ENCODE measurements at places on chromosomes 2 and 18.

- DNase-seq = peak; percentile 22
These were observed 1.3 kb downstream of the RAB10 start for GRCh38 chr2:26035090-26035743.

GRCh38 chr2:29290293-29291047 lies 175.3 kb downstream of the CLIP4 start:
- peak; percentile 90 for DNase-seq

DNA sequence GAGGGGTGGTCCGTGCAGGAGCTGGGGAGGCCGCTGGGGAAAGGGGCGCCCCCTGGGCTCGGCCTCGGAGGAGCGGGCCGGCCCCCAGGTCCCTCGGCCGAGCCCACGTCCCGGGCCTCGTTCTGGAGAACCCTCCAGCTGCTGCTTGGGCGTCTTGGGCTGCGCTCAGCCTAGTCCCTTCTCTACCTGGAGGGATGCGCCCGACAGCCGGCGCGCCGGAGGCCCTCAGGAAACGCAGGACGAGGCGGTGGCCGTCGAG lies 293 bp upstream of the D2HGDH start:
- DNase-seq = no peak

GRCh38 chr2:7052404-7052803 lies 135.2 kb downstream of the RNF144A start:
- no peak for DNase-seq

DNA sequence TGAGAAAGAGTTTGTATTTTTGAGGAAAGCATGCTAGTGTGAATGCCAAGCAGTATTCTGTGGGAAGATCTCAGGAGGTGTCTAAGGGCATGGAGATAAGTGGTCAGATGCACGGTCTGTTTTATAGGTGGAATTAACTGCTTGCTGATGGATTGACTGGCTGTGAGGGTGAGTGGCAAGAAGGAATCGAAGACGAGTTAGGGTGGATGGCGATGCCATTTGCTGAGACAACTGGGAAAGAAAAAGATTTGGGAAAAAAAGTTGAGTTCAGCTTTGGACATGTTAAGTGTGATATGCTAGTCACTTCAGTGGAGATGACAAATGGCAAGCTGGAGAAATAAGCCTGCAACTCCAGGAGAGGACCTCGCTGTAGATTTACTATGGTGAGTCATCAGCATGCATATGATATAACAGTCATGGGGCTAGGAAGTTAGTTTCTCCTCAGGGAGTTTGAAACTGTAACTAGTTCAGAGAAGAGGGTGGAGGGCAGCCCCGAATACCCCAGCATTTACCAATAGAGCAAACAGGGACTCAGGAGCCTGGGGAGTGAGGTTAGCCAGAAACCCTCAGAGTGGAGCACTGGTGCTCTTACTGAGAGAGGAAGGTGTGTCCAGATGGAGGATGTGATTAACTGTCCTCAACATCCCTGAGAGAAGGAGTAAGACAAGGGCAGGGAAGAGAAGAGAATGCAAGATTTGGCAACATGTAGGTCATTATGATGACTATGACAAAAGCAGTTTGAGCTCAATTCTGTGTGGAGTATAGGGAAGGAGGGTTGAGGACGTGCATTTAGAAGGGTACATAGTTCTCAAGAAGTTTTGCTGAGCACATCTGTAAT lies 2.0 kb upstream of the HK2 start:
- DNase-seq = peak; percentile 19

- DNase-seq = no peak
These were observed 46.4 kb downstream of the STK25 start for GRCh38 chr2:241461693-241462677.

DNA sequence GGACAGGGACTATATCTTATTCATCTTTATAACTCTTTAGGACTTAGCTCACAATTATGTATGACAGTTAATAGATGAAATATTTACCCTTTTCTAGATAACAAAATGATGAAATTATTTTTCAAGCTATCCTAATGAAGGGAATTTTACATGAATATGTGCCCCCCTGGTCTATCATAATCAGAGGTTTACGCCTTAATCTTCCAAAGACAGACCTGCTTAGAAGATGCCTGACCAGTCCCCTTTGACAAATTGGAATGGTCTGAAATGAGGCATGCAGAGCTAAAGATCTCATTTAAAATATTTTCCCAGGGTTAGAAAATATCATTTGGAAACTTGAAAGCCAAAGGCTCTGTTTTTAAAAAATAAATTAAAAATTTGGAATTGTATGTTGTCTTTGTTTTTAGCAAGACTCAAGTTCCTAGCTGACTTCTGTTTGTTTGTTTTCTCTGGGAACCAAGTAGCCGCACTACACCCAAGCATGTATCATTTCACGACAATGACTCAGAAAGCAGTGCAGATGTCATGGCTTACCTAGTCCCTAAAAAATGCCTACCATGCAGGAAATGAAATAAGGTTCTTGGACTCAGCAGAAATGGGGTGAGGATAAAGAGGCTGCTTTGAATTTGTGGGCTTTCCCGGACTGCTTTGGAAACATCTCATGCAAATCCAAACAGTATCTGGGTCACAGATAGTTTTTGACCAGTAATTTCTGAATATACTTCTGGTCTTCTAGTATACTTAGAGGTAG lies 162.1 kb downstream of the ZEB2 start:
- DNase-seq = peak; percentile 96

GRCh38 chr2:69087912-69088240 lies 74.9 kb downstream of the ANTXR1 start:
- no peak for DNase-seq

- DNase-seq = no peak
These were observed 242.6 kb upstream of the FBXO11 start for GRCh38 chr2:48148841-48149430.

DNA sequence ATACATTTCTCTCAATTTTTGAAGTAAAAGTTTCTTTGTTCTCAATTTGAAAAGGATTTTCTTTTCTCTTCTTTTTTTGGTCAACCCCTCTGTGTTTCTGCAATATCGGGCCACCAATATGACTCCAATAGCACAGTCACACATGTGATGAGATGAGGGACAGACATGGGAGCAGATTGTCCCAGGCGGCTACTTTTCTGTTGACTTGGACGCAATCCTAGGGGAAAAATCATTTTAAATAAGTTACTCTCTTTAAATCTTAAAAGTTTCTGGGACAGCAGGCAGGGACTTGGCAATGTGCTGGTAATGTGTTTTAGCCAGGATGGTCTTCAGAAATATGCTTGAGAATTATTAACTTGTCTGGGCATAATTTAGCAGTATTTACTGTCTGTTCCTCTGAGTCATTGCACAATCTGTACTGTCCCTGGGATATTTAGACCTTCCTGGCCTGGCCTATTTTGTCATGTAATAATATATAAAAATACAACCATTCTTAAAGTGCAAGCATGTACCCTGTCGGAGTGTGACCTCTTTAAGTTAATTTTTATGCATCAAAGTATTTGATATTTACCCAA lies 388.5 kb upstream of the FANCL start:
- no peak for DNase-seq

GRCh38 chr18:27595113-27595838 lies 410.2 kb upstream of the CHST9 start:
- no peak for DNase-seq

- DNase-seq = no peak
These were observed 6.4 kb downstream of the CIB4 start for GRCh38 chr2:26634636-26635230.

GRCh38 chr2:161238560-161239325 lies 69.5 kb upstream of the PSMD14 start:
- peak; percentile 93 for DNase-seq

GRCh38 chr2:111930875-111931274 lies 32.5 kb downstream of the MERTK start:
- DNase-seq = no peak

DNA sequence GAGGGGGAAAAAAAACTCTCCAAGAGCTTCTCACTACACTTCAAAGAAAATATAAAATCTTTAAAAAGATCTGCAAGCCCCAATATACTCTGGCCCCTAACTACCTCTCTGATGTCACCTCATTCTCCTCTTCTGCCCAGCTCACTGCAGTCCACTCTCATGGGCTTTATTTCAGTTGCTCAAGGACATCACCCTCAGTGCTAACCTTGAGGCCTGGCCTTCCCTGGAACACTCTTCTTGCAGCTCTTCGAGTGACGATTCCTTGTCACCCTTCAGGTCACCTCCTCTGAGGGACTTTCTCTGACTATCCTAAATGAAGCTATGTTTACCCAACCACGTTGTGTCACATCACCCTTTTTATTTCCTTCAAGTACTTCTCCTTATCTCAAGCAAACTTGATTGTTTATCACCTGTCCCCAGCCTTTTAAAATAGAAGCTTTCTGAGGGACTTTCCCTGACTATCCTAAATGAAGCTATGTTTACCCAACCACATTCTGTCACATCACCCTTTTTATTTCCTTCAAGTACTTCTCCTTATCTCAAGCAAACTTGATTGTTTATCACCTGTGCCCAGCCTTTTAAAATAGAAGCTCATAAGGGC lies 10.4 kb downstream of the RTTN start:
- no peak for DNase-seq

DNA sequence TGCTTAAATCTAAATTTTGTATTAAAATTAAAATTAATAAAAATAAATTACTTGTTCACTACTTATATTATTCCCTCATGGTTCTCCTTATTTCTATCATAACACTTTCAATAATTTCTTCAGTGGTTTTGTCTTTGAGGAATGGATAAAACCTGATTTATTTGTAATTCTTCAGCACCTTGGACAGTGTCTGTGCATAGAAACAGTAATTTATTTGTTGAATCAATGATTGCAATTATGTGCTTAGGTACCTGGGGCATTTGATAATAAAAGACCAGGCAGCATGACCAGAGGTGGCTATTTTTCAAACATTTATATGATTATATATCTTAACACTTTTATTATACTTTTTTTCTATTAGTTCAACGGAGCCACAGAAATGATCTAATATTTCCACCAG lies 1062.7 kb downstream of the DSC3 start:
- no peak for DNase-seq

GRCh38 chr2:237075749-237076599 lies 9.7 kb upstream of the COPS8 start:
- no peak for DNase-seq

GRCh38 chr2:174585657-174586252 lies 11.8 kb downstream of the WIPF1 start:
- peak; percentile 13 for DNase-seq

- DNase-seq = no peak
These were observed 16.7 kb upstream of the MRO start for GRCh38 chr18:50836521-50836957.

DNA sequence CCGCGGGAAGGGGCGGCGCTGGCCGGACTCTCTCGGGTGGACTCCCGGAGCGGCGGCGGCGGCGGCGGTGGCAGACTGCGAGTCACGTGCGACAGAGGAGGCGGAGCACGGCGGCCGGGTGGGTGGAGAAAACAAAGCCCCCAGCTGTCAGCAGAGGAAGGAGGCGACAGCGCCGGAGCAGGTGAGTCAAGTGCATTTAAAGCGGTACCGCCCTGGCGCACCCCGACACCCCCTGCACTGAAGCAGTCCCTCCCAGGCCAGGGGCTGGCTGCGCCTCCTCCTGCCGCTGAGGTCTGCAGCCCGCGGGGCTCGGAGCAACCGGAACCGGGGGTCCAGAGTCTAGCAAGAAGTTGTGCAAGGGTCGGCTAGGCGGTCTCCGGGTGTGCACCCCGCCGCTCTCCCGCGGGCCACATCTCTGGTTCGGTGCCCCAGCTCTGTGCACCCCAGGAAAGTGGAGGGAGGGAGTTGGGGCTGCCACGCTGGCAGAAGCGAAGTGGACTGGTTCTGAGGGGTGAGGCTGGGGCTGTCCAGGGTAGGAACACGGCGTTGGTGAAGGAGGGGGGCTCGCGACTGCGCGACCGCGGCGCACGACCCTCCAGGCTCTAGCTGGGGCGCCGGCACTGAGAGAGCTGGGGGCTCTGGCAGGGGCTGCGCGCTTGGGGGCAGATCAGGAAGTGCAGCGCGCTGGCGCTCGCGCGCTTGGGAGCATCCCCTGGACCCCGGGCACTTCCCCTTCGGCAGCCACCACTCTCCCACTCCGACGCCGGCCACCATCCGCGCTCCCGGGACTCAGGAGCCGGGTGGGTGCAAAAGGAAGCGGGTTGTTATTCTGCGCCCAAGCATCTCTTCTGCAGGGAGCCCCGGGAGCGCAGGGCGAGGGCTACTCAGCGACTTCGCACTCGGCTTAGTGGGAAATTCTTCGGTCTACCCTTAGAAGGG lies 64.0 kb upstream of the MAPRE2 start:
- DNase-seq = peak; percentile 72

GRCh38 chr2:109482361-109482861 lies 131.4 kb downstream of the SEPTIN10 start:
- no peak for DNase-seq

DNA sequence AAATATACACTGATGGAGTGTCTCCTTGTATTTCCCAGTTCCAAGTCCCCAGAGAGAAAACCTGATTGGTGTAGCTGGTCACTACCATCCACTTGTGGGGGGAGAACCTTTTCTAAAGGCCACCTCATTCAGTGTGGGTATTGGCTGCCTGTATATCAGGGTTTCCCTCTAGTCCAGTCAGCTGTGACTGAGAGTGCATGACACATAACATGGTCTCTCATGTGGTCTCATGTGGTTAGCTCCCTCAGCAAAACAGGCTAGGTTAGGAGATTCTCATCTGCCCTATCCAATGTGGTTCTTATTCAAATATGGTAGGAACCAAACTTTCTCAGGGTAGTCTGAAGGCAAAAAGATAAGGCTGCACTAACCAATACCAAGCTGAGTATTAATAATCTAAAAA lies 4.1 kb upstream of the GORASP2 start:
- DNase-seq = no peak

- DNase-seq = no peak
These were observed 41.3 kb upstream of the ZNF532 start for GRCh38 chr18:58823412-58823811.

GRCh38 chr2:105643405-105644173 lies 101.1 kb upstream of the NCK2 start:
- no peak for DNase-seq

- peak; percentile 58 for DNase-seq
These were observed 198.4 kb downstream of the EIPR1 start for GRCh38 chr2:3179208-3179607.

- DNase-seq = no peak
These were observed 10.9 kb downstream of the FAM98A start for GRCh38 chr2:33588232-33588631.

DNA sequence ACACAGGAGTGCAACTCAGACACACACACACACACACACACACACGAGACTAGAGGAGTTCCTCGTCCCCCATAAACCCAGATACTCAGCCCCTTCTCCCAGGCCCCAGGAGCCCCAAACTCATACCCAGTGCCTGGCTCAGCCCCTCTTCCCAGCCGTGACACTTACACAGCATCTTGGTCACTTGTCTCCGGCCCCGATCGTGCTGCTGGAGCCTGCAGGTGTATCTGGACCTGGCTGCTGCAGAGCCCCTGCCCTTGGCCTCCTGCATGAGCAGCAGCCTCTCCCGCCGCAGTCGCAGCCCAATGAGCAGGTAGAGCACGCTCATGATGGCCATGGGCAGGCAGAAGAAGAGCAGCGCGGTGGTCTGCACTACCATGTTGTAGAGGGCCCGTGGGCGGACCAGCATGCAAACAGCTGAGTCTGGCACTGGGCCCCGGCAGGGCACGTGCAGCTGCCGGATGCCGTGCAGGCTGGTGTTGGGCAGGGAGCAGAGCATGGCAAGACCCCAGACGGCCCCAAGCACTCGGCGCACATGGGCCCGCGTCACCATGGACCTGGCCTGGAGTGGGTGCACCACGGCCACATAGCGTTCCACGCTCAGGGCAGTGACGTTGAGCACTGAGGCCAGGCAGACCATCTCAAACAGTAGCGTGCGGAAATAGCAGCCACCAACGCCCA lies 2.1 kb downstream of the NMUR1 start:
- no peak for DNase-seq

GRCh38 chr18:79203017-79203605 lies 133.9 kb downstream of the ATP9B start:
- no peak for DNase-seq

GRCh38 chr2:181185421-181185820 lies 205.0 kb downstream of the UBE2E3 start:
- DNase-seq = no peak

All from mesendoderm (in vitro differentiated cells).